ENCODE measurements at places on chromosomes 12 and 14.

DNA sequence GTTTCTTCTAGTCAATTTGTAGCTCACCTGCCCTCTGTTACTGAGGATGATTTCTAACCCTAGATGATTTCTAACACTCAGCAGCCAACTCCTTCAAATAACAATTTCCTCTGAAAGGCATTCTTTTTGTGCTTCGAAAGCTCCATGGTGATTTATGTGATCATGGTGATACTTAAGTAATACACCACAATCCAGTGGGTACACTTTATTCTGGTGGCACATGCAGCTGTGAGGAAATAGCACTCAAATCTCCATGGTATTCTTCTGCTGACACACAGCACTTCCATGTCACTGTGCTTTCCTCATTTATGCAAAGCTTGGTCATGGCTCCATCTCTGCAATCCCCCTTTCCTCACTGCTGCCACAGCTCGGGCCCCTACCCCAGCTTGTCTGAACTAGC lies 73.7 kb downstream of the PTPN21 start:
- DNase-seq, result no peak

DNA sequence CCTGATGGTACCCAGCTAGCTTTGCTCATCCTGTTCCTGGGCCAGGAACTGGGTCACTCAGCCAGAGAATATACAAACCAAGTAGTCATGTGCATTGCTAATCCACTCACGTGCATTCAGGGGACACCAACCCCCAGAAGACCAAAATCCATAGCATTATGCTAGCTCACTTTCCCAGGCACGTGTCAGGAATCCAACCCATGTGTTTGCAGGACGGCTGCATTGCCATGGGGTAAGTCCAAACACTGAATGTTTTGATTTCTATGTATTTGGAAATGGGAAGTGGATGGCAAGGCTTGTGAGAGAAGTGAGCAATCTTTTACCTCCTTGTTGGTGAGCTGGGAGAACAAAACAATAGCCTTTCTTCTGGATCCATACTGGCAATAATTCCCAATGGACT lies 87.1 kb upstream of the FOXN3 start:
- DNase-seq, result no peak

- DNase-seq, result no peak
Measured at GRCh38 chr12:92556141-92556540, 146.6 kb upstream of the PLEKHG7 start.

- DNase-seq, result no peak
Measured at GRCh38 chr12:73452672-73453469, 1084.8 kb upstream of the ATXN7L3B start.

DNA sequence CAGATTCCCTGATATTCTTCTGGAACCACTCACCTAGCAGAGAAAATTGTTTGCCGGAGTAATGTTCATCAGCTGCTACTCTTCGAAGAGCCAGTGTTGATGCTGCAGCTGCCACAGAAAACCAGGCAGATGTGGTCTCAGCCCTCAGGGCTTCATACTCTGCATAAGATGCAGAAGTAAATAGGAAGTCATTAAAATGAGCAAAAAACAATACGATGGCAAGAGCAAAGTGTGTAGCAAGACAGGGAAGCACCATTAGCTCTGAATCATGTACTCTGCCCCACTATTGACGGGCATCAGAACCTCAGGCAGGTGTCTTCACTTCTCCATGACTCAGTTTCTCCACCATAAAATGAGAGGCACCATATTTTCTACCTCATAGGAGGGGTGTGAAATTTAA lies 991.6 kb upstream of the TMEM132C start:
- no peak for DNase-seq

- DNase-seq, result no peak
Measured at GRCh38 chr12:43392116-43392515, 159.9 kb downstream of the ADAMTS20 start.

DNA sequence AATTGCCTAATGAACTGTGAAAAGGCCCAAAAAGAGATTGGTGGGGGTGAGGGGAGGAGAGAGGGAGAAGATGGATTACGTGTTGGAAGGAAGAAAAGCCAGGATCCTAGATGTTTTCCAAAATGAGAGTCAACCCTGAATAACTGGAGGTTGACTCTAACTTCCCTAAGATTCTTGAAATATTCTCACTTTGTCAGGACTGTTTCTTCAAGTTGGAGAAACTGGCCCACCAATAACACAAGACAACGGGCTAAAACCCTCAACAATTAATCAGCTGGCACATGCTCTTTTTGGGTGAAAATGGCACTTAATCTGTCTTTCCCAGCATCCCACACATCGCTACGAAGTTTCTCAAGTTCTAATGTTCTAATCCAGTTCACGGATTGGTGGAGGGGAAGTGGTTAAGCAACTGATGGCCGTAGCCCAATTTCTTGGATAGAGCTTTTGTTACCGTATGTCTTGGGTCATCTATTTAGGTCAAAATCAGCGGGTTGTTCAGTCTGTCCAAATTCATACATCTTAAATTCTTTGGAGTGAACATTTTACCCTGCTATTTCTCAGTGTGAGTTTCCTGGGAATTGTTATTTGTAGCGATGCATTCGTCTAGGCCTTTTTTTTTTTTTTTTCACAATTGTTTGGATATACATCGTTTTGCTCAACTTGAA lies 49.0 kb downstream of the GPHB5 start:
- no peak for DNase-seq

DNA sequence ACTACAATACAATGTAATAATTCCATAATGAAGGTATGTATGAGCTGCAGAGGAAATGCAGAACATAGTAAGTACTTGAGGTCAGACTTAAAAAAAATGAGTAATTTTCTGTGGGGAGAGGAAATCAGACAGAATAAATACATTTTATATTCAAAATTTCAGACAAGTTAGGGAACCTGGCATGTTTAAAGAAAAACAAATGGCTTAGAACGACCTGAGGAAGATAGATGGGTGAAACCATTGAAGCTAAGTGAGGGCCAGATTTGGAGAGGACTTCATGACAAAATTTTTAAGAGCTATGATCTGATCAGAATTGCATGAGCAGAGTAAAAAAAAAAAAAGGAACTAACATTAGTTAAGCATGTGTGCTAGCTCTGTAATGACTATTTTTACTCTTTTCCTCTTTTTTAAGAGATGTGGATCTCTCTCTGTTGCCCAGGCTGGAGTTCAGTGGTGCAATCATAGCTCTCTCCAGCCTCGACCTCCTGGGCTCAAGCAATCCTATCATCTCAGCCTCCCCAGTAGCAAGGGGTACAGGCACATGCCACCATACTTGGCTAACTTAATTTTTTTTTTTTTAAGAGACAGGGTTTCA lies 157.6 kb upstream of the PDE3A start:
- DNase-seq, result no peak
